ENCODE measurements at places on chromosomes 7 and 10.
A peak's percentile ranks its signal among the peaks of the same experiment; 100 is the strongest.

DNA sequence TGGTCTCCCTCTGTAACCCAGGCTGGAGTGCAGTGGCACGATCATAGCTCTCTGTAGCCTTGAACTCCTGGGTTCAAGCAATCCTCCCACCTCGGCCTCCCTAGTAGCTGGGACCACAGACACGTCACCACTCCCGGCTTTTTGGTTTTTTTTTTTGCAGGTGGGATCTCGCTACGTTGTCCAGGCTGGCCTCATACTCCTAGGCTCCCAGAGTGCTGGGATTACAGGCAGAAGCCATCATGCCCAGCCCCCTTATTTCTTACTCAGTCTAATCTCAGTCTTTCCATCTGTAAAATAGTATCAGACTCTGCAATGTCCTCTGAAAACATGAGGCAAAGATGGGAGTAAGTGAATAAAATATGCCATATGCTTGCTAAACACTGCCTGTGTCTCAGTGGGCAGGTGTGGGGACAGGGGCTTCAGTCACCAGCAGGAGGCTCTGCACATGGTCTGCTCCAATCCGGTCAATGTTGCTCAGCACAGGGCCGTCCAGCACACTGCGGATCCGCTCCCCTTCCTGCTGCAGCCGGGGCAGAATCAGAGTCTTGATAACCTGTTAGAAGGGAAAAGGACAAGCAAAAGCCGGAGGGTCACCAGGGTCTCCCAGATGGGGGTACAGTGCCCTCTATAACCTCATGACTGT, 8.2 kb downstream of the AP4M1 start:
- DNase-seq: no peak

DNA sequence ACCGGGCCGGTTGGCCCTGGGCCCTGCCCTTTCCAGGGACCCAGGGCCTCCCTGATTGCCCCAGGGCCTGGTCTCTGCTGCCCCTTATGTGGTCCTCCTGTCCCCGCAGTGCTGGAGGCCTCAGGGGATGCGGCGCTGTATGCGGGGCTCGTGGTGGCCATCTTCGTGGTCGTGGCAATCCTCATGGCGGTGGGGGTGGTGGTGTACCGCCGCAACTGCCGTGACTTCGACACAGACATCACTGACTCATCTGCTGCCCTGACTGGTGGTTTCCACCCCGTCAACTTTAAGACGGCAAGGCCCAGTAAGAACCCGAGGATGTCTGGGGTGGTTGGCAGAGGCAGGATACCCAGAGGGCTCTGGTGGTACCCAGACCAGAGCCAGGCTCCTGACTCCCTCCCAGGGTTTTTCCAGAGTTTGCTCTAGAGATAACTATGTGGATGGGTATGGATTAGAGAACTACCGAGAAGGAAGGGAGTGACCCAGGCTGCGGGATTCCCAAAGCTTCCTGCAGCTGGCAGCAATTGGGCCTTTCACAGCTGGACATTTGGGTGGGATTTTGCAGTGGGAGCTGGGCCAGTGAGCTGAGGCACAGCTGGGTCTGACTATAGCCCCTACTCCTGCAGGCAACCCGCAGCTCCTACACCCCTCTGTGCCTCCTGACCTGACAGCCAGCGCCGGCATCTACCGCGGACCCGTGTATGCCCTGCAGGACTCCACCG, 28.1 kb upstream of the SLC29A3 start:
- DNase-seq: no peak

DNA sequence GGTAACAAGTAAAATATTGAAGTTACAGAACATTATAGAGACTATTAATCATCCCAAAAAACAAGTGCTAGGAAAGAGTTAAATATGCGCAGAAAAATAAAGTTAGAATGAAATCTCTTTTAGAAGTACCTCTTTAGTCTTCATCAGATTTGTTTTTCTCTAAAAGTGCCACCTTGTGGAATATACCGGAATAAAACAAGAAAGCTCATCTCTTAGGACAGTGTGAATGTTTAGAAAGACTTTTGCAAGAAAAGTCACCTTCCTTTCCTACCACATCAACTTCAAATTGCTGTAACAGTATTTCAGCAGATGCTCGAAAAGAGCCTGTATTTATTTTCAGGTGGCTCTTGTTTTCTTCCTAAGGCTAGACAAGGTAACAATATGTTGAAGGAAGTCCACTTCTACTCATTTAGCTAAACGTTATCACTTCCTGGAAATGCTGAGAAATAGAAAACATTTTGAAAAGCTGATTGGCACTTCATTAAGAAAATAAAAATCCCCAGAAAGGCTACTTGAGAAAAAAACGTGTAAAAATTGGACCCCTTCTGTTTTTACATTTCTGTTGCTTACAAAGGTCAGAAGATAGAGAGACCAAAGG, 19.8 kb upstream of the FAM133B start:
- DNase-seq: no peak

GRCh38 chr7:92716825-92717580, 119.4 kb downstream of the CDK6 start:
- no peak for DNase-seq

- DNase-seq: no peak
Measured at GRCh38 chr10:30364345-30365268, 15.5 kb upstream of the MTPAP start.

- no peak for DNase-seq
Measured at GRCh38 chr7:131425992-131426391, 98.3 kb downstream of the MKLN1 start.

GRCh38 chr10:57661206-57661605, 606.5 kb downstream of the IPMK start:
- DNase-seq: no peak

GRCh38 chr10:94205396-94205831, 157.3 kb downstream of the NOC3L start:
- DNase-seq: no peak

DNA sequence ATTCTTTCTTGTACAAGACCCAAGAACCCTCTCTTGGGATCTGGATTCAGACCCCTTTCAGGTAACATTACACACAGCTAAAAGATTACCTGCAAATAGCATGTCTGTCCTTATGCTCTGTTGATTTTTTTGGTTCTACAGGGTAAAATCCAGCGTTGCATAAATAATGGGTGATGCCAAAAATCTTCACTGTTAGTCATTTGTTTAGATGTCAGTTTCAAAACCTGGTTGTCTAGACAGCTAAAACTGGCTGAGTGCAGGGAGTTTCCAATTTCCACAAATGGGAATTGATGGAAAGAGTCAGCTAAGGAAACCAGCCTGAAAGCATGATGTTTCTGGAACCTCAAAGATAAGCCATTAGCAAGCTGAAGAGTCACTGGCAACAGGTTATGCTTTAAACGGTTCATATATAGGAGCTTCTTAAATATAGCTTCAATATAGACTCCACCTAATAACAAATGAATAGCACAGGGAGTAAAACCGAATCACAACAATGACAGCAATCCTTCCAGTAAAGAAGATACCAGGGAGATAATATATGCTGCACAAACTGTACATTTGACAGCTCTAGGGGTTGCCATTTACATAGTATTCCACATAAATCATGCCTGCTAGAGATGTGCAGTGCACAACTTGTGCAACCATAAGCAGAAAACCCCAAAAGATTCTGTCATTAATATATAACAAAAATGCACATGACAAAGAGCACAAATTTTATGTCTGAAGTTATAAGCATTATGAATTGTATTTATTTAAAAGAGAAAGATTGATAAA, 20.4 kb downstream of the CCDC71L start:
- no peak for DNase-seq

GRCh38 chr10:55704950-55705349, 656.1 kb downstream of the ZWINT start:
- no peak for DNase-seq

DNA sequence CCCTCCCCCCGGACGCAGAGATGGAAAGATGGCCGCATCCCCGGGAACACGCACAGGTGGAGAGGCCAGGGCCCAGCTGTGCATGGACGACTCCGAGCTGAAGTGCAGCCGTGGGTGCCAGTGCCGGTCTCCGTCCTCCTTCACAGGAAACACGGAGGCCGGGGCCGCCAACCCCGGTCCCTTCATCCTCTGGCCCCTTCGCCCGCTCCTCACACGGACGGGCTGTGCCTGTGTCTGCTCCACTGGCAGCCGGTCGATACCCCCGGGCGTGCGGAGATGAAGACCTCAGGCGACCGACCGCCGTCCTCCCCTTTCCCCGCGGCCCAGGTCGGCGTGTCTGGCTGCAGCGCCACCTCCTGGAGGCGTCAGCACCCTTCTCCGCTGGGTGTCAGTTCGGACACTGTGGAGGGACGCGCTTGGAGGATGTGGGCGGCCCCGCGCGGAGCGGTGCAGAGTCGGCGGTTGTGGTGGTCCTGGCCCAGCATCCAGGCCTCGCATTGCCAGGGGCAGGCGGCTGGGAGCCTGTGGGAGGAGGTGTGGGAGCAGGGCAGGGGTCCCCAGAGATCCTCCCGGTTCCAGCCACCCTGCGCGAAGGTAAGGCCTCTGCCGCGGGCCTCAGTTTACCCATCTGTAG, 9.9 kb downstream of the ZNF511 start:
- peak; percentile 41 for DNase-seq

DNA sequence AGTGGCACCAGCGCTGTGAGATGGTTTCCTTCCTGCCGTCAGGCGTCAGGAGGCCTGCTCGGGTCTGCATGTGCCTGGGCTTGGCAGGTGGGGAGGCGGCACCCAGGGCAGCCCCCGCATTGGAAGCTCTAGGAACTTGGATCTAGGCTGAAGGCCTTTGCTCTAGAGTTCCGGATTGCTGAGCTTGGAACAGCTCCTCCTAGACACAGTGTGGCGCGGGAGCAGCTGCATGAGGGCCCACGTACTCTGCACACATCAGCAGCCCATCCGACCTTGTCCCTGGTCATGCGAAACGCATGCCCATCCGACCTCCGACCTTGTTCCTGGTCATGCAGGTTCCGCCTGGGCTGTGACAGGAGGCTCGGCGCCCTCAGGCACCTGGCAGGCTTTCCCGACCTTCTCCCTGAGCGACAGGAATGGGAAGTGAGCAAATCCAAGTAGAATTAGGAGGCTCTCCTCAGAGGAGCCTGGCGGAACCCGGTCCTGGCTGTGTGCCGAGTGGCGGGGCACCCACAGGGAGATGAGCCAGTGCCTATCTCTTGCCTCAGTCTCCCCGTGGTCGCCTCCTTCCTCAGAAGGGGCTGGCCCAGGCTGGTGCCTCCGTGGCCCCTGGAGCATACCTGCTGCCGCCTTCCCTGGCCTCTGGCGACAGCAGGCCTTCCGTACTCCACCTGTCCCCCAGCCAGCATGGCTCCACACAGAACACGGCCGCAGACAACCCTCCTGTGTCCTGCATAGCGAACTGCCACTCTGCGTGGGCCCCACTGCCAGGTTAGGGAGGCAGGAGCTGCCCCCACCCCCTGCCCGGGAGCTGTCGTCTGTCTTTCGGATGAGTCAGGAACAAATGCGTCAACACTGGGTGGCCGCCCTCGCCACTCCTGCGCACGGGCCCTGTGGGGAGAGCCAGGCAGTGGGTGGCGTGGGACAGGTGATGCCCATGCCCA, 12.0 kb downstream of the GET4 start:
- DNase-seq: no peak

DNA sequence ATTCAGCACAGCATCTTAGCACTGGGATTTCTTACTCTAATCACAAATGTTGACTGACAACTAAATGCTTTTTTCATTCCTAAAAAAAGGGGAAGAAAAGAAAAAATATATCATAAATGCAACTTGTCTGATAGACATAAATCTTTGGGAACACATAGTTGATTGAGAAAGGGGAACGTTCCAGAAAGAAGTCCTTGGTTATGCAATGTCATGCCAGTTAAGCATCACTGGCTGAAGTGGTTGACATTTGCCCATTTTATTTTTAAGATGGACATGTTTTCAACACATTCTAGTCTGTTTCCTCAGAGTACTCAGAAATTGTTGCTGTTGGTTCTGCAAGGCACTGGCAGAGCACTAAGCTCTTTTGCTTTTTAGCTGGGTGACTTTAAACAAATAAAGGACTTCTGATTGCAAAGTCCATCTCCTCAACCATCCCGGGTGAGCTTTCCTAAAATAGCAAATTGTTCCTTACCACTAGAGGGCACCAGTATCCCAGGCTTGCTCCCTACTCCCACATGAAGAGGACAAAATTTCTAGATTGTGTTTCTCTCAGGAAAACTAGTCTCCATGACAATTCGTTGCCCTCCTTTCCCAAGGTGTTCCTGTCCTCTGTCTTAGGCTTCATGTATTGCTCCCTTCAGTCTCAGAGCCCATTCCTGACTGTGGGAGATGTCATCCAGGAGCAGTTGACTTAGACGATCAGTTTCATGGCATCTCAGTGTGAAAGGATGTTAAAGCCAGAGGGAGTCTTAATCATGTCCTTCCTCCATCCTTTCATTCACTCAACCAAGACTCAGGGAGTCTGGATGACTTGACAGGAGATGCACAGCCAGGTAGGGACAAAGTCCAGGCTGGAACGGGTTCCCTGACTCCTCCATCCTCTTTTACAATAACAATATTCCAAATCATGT, 23.9 kb downstream of the OPALIN start:
- DNase-seq: no peak

DNA sequence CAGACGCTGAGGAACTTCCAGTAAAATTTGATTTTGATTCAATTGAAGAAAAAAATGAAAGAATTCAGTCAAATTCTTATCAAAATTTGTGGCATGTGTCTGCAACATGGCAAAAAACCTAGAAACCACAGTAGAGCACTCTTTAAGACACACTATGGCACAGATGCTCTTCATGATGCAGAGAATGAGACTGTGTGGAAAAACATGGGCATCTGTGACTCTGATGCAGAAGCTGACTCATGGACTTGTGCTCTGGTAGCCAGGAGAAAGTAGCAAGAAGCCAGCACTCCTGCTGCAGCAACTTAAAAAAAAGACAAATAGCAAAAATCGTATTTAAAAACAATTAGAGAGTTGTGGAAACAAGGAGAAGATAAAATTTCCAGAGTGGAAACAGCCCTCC, 8.9 kb upstream of the KCNK18 start:
- DNase-seq: no peak

DNA sequence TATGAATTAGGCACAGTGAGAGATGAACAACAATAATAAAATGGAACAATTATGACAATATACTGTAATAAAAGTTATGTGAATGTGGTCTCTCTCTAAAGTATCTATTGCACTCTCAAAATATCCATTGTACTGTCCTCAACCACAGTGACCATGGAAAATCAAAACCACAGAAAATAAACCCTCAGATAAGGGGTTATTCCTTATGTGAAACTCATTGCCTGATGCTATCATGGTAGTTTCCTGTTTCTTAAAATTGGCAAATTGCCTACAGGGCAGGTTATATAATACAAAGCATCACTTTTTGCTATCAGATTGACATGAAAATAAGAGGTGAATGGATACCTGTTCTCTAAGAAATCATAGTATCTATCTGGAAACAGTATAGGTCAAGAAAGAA, 3.8 kb downstream of the MCM10 start:
- no peak for DNase-seq

GRCh38 chr10:124676416-124677062, 67.6 kb downstream of the FAM53B start:
- no peak for DNase-seq

- DNase-seq: no peak
Measured at GRCh38 chr10:3932597-3933375, 147.8 kb upstream of the KLF6 start.

- no peak for DNase-seq
Measured at GRCh38 chr7:110830778-110831177, 260.1 kb upstream of the LRRN3 start.

- DNase-seq: no peak
Measured at GRCh38 chr10:4981722-4982471, 18.7 kb downstream of the AKR1C1 start.

All from stimulated activated CD4-positive, alpha-beta T cell treated with anti-CD3 and anti-CD28 coated beads, Interleukin-12 subunit alpha, Interleukin-12 subunit beta, amount 100 ng/mL, for 48 hours (primary cell).